Aorta (tissue), 5 donors: ENCODE measurements at places on chromosomes 4 and X.

- no peak overlapping the region for H3K4me3 ChIP-seq
- no peaks in the 10 kb centered on the region for H3K36me3 ChIP-seq
- no peak for DNase-seq
- H3K27me3 ChIP-seq = no peaks in the 10 kb centered on the region
Observed at GRCh38 chr4:141654098-141654497, 17.7 kb downstream of the IL15 start.

GRCh38 chrX:4240541-4241194 lies 527.2 kb upstream of the PRKX start:
- no peak overlapping the region for H3K27ac ChIP-seq
- no peak for DNase-seq
- H3K36me3 ChIP-seq = no peaks in the 10 kb centered on the region
- H3K4me3 ChIP-seq = no peak overlapping the region
- H3K4me1 ChIP-seq = no peaks in the 10 kb centered on the region
- no peaks in the 10 kb centered on the region for H3K27me3 ChIP-seq

GRCh38 chrX:109840585-109840984 lies 107.5 kb upstream of the ACSL4 start:
- DNase-seq = peak; percentile 54
- no peak overlapping the region for H3K4me3 ChIP-seq
- H3K4me1 ChIP-seq = no peaks in the 10 kb centered on the region
- H3K27ac ChIP-seq = no peak overlapping the region

- no peak overlapping the region for H3K4me3 ChIP-seq
- H3K4me1 ChIP-seq = peaks cover 7% of the 10 kb centered on the region
- H3K27ac ChIP-seq = no peak overlapping the region
- H3K36me3 ChIP-seq = no peaks in the 10 kb centered on the region
- no peaks in the 10 kb centered on the region for H3K27me3 ChIP-seq
Observed at GRCh38 chr4:73197220-73197619, 61.4 kb downstream of the ANKRD17 start.
